Nucleus accumbens (tissue), 56 donors: ENCODE measurements at places on chromosomes 12 and 14.

GRCh38 chr14:101917413-101918017 is 46.9 kb upstream of the DYNC1H1 start:
- DNase-seq, result no peak

GRCh38 chr12:108833355-108833733 is 24.0 kb downstream of the SSH1 start:
- DNase-seq, result no peak

- no peak for DNase-seq
These were observed 312.2 kb downstream of the ALG10 start for GRCh38 chr12:34334538-34334937.

DNA sequence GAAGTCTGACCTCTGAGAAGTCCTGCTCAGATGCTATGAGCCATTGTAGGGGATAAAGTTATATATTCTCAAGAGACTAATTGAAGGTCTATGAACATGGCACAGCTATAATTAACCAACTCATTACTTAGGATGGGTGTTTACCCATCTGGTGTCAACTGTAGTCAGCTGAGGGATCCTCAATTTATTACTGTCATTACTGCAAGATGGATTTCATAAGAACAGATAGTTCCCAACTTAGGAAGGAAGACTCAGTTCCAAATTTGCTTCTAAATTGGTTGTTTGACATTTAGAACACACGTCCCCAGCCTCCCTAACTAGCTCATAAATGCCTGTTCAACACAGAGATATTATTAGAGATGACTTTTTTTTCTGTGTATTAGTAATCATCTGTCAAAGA is 81.4 kb downstream of the FRMD6 start:
- DNase-seq, result no peak

DNA sequence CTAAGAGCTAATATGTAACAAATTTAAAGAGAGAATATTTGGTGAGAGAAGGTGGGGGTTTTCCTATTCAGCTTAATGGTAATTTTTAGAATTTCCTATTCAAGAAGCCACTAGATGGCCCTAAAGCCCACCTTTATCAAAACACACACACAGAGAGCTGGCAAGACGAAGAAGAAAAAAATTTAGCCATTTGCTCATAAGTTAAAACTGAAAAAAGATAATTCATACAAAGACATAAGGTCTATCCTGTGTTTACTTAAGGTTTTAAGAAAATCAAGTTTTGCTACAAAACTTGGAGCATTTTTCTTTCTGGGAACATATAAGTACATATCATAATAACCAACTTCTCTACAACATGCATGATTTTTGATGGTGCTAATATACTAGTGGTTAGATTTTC is 46.8 kb upstream of the PCED1B start:
- no peak for DNase-seq

- no peak for DNase-seq
These were observed 536 bp upstream of the WNT1 start for GRCh38 chr12:48977290-48978281.

DNA sequence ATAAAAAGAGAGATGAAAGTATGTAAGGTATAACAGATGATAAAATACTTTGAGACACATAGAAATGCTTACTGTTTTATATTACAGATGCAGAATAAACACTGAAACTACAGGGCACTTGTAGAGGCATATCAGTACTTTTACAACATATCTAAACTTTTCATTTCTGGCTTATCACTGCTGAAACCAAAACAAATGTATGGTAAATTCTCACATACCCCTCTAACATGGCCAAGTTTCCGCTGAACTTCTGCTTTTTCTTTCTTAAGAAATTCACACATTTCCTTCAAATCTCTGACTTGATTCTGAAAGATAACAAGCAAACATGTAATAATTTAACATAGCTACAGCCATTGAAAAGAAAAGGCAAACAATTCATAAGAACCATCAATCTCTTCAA is 33.3 kb upstream of the C12orf50 start:
- no peak for DNase-seq
